ENCODE measurements at places on chromosomes 3 and 15. TPM values are rescaled to one million over a fixed set of nuclear protein-coding genes. Genes with fewer than 3 reads are reported as not detected.

The NAALADL2 gene
- 11.9 TPM for total RNA-seq

The OR5K2 gene
- total RNA-seq: not detected

The SPRED1 gene
- 48.9 TPM for total RNA-seq

The TTC14 gene
- total RNA-seq: 25.5 TPM

The PRICKLE2 gene
- 18.6 TPM for total RNA-seq

The PP2D1 gene
- total RNA-seq: not detected

The UBAP1L gene
- total RNA-seq: 0.85 TPM

DNA sequence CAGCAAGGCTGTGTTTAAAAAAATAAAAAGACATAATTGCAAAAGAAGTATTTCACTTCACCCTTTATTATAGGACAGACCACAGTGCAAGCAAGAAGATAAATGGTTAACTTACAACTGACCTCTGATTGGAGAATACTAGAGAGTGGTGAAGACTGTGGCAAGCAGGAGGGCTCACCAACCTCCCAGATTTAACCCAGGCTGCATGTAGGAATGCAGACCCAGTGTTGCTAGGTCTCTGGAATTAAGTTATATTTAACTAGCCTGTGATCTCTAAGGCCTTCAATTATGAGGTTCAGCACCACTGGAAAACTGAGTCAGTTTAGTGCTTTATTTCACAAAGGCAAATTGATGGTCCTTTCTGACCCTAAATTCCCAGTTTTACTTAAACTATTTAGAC is 436.6 kb downstream of the LPP start:
- no peak for DNase-seq

GRCh38 chr15:51759557-51760070 is 8.2 kb downstream of the TMOD2 start:
- peak; percentile 94 for DNase-seq

DNA sequence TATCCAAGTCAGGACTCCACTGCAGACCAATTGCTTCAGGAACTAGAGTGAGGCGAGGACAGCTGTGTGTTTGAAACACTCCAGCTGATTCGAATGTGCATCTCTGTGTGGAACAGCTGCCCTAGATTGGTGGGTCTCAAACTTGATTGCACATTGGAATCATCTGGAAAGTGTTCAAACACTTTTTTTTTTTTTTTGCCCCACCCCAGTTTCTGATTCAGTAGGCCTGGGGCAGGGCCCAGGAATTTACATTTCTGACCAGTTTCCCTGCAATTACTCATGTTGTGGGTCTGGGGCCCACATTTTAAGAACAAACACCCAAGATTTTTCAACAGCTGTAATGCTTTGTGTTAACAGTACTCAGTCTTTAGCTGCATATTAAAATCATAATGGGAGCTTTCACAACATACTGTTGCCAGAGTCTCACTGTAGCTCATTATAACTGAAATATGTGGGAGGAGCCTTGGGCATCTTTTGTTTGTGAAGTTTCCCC is 156.6 kb downstream of the NR1D2 start:
- DNase-seq: no peak

GRCh38 chr3:56157693-56158362 is 310.4 kb downstream of the ERC2 start:
- DNase-seq: peak; percentile 1

GRCh38 chr3:4981294-4981664 is 2.0 kb downstream of the BHLHE40 start:
- no peak for DNase-seq

DNA sequence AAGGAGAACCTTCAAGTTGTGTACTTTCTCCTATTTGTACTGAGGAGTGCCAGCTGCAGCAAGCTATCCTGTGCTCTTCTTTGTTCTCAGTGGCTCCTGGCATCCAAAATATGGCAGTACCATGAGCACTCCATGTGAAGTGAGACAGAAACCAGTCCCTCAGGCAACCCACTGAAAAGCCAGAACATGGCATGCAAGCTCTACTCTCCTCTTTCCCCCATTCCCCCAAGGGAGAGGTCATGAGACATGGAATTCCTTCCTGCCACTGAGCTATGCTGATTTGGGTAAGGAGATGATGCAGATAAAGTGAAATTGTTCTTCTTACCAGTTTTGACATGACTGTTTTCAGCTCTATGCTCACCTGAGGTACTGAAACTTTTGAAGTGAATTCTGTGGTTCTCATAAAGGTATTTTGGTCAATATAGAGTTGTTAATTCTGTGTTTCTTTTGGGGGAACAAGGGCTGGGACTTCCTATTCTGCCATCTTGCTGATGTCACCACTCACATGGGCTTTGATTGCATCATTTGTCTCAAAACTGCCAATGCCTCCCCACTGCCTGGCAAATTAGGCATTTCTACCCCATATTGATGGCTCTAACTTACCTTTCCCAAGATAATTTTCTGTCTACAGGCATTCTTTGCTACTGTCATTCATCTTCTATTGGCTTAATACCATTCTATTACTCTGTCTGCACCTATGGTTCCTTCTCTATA is 22.8 kb upstream of the CEP152 start:
- no peak for DNase-seq

GRCh38 chr3:56782906-56783305 is 18.8 kb downstream of the ARHGEF3 start:
- no peak for DNase-seq

DNA sequence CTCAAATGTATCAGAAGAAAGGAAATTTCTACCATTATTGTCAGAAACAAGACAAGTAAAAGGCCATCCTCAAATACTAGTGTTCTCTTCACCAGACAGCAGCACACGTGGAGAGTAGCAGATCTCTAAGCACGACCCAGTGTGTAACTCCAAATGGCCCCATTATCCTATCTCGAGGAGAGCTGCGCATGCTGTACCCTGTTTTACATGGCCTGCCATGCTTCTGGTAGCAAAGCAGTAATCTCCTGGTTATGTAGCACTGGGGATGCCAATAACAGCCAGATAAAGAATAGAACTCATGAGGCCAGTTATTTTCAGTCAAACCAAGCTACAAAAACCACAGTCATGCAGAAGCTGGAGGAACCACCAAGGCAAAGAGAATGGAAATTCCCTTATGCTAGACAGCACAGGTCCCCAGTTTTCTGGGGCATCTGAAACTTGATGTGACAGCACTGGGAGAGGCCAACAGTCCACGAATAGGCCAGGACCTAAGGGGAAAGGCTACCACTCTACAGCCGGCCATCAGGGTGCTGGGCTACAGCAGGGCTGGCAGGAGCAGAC is 73.0 kb downstream of the LIPC start:
- DNase-seq: no peak

GRCh38 chr3:112134335-112135124 is 1.5 kb upstream of the GCSAM start:
- DNase-seq: no peak

- no peak for DNase-seq
These were observed 37.3 kb downstream of the RFT1 start for GRCh38 chr3:53092942-53093341.

DNA sequence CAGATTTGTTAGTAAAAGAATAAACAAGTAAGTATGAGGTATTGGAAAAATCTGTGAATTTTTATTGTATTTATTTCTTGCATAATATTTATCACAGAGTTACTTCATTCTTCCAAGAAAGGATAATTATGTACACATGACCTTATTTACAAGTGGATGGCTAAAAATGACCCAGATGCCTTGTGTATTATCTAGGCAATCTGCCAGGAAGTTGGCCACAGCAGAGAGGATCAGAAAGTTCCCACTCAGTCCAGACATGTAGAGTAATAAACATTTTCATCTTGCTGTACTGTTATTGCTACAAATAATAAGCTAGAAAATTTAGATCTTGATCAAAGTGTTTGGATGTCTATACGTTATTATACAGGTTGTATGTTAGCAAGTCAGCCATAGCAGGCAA is 317.1 kb downstream of the EPHA6 start:
- no peak for DNase-seq

- DNase-seq: no peak
These were observed 110.3 kb downstream of the HCN4 start for GRCh38 chr15:73258271-73259108.

GRCh38 chr3:119880966-119881365 is 99.1 kb downstream of the NR1I2 start:
- DNase-seq: peak; percentile 15

DNA sequence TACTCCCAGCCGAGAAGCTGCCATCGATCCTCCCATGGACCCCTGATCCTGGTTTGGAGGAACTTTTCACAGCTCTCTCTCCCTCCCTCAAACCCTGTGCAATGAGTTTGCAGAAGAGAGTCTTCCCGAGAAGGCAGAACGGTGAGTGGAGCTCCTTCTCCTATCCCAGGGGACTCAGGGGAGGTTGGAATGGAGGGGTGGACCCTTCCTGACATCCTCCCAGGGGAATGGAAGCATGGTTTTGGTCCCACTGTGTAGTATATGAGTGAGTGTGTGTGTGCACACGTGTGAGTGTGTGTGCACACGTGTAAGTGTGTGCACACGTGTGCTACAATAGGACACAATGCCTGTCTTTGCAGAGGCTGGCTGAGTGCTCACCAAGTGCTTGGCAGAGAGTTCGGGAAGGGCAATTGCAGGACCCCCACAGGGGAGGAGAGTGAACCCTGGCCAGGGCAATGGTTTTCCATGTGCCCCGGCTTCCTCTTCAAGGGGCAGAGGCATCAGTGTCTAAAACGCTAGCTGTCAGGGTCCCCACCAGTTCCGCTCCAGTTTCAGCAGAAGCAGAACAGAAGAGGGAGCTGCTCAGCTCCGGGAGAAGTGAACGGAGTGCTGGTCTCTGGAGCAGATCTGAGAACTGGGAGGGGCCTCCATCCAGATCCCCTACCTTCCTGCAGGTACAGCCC is 13.8 kb upstream of the IL16 start:
- DNase-seq: no peak

DNA sequence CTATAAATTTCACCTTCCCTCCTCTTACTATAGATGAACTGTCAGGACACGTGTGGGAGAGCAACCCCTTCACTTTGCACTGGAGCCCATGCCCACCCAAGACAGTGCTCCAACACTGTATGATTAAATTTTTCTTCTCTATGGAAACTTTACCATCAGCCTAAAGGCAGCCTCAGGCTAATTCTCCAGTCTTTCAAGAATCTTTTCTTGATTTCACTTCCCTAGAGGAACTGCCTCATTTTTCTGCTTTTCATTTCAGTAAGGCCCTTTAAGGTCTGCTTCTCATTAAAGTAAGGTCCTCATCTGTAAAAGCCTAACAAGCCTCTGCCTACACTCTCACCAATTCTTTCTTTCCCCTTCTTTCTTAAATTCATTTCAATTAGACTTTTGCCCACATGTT is 137.3 kb downstream of the KCNMB2 start:
- no peak for DNase-seq

DNA sequence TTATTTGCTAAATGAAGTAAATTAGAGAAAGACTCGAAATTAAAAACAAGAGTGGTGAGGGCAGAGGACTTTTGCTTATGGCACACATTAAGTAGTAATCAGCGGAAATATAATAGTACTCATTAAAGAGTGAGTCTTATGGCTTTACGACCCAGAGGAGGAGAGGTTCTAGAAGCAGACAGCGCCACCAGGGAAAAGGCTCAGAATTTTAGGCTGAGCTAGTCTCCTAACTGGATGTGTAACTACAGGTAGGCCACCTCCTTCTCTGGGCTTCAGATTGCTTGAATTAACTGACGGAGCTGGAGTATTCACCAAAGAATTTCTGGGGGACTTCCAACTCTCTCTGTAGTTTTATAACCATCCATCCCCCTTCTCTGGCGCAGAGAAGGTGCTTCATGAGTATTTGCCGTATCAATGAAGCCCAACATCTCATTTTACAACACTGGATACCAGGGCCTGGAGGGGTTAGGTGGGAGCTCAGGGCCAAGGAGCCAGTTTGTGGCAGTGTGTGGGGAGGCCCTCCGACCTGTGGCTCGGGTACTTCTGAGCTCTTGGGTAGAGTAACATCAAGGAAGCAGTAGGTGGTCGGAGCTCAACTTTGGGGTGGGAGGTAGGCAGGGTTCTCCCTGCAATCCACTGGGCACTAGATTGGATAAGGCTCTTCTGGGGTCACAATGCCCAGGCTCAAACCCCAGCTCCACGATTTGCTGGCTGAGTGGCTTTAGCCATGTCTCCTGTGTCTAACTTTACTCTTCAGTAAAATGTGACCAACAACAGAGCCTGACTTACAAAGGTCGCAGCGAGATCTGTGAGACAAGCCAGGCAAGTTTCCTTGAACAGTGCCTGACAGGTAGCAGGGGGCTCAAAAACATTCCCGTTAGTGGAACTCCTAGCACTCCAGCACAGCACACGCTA is 1.1 kb downstream of the CHCHD4 start:
- no peak for DNase-seq

- DNase-seq: no peak
These were observed 19.8 kb downstream of the RARRES1 start for GRCh38 chr3:158712443-158712842.

DNA sequence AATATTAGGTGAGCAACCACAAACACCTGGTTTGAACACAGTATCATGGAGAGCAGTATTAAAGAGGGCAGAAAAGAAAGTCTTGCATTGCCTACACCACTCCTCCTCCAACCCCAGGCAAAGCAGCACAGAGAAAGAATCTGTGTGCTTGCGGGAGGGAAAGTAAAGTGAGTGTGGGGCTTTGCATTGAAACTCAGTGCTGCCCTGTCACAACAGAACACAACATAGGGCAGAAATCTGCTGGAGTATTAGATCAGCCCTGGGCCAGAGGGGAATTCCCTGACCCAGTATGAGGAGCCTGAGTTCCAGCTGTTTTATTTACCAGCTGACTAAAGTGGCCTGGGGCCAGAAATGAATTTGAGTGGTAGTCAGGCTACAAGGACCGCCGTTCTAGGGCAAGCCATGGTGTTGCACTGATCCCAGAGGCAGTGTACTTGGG is 75.5 kb downstream of the SPATA16 start:
- no peak for DNase-seq

DNA sequence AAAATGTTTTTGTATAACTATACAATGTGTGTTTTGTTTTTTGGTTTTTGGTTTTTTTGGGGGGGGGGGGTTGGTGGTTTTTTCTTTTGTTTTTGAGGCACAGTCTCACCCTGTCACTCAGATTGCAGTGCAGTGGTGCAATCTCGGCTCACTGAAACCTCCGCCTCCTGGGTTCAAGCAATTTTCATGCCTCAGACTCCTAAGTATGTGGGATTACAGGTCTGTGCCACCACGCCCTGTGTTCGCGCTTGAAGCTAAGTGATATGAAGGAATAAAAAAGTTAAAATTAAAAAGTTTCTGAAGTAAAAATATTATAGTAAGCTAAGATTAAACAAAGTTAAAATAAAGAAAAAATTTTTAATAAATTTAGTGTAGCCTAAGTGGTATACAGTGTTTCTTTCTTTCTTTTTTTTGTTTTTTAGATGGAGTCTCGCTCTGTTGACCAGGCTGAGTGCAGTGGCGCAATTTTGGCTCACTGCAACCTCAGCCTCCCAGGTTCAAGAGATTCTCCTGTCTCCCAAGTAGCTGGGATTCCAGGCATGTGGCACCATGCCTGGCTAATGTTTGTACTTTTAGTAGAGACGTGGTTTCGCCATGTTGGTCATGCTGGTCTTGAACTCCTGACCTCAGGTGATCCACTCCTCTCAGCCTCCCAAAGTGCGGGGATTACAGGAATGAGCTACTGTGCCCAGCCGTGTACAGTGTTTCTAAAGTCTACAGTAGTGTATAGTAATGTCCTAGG is 53.9 kb upstream of the TEX55 start:
- no peak for DNase-seq

- DNase-seq: no peak
These were observed 45.5 kb upstream of the CFAP161 start for GRCh38 chr15:81088470-81089013.

- DNase-seq: no peak
These were observed 34.3 kb upstream of the PIK3CA start for GRCh38 chr3:179113903-179114302.

Measured in HFFc6 (cell line).